ENCODE measurements at places on chromosomes 3 and 15.

DNA sequence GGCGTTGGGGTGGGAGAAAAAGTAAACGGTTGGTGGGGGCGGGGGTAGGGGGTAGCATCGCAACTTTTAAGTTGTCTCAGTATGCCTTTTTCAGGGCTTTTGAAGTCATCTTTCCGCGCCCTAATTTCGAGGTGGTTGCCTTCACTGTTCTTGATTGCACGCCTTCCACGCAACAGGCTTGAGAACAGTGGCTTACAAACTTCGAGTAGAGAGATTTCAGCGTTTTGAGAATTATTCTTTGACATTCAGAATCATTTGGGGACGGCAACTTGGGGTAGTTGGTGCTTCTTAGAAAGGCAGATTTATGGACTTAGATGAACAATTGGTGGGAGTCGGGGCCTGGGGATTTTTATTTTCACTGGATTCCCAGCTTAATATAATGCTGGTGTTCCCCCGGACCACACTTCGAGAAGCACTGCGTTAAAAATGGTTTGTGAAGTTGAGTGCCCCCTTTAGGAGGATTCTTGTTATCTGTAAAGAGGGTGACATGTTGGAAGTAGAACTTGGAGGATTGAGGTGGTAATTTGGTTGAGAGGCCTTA, 880 bp downstream of the PPP4R2 start:
- DNase-seq: peak; percentile 57

- DNase-seq: no peak
Measured at GRCh38 chr3:38040401-38040800, 1.4 kb downstream of the DLEC1 start.

GRCh38 chr15:73841756-73842725, 31.3 kb upstream of the TBC1D21 start:
- no peak for DNase-seq

DNA sequence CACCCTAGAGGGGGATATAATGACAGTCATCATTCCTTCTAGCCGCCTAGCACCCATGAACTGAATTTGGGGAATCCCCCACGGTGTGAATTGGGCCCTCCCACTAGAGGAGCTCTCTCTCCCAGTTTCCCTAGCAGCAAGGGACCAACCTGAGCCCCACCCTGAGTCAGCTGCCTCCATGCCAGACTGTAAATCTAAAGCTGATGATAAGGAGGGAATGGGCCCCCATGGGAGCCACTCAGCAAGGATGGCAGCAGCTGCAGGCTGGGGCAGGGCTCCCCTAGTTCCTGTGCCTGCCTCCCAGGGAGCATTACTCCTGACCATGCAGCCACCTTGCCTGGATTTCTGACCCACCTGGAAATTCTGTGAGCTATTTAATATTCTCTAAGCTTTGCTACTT, 57.0 kb upstream of the PXYLP1 start:
- no peak for DNase-seq

DNA sequence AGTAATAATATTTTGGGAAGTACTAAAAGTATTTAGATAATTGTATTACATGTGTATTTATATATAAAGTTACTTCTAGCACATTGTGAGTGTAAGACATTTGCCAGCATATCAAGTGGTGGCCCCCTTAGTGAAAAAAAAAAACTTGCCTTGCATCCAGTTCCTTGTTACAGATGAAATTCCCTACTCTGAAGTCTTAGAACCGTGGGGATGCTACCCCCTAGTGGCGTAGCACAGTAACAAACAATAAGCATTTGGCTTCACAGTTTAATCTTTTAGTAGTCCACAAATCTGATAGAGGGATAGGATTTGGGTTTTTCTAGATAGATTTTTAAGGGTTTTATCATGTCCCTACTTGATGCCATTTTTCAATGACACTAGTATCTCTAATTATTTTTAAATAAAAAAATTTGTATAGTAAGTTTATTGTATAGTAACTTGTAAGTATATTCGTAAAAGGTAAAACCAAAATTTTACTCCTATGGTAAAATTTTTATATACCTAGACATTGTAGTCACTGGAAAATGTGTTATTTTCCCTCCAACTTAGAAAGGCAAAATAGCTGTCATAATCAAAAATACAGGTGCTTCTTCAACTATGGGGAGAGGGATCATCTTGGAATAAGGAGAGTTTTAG, 14.3 kb downstream of the SMC4 start:
- peak; percentile 81 for DNase-seq

DNA sequence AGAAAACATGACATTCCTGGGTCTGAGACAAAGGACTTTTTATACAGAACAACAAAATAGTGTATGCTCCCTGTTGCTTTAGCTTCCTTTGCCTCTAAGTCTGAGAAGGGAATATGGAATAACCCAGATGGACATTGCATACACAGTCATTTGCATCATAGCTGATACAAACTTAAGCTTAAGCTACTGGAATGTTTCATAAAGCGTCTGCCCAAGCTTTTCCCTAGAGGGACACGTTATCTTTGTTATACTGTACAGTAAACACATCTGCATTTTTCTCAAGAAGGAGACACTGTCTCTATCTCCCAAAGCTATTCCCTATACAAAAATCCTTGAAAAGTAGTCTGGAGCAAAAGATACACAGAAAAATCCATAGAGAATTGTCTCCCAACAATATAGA, 775.0 kb downstream of the DIPK2A start:
- DNase-seq: no peak
